Activated CD4-positive, alpha-beta T cell treated with anti-CD3 and anti-CD28 coated beads, Interleukin-10, Interleukin-2, amounts not matched to agents 100 ng/mL and 50 ng/mL, durations not matched to agents 16 hours and 8 hours (primary cell): ENCODE measurements at places on chromosomes 7 and 10.

- no peak for DNase-seq
Observed at GRCh38 chr7:31340603-31341002, at the start of gene NEUROD6. Gene NEUROD6, minus strand, starts transcription at chr7:31340726. Its CDS starts 1,458 bp downstream, at chr7:31339268.

GRCh38 chr7:20402747-20403230 is 72.1 kb downstream of the ITGB8 start:
- DNase-seq: no peak

DNA sequence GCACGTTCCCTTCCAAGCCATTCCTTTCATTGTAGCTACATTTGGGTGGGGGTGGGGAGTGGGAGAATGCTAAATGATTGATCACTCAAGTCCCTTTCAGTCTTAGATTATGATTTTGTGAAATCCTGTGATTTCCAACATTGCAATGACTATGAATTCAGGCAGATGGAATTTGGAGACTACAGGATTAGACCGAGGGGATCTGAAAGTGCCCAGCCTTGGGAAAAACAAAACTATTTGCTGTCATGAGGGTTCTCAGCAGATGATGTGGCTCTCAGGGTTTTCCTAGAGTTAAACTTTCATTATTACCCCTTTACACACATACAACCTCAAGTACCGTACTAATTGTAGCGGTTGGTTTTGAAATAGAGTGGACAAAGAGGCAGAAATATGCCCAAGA is 4.7 kb downstream of the MACROH2A2 start:
- DNase-seq: no peak

GRCh38 chr10:97063271-97063982 is 122.3 kb downstream of the SLIT1 start:
- DNase-seq: no peak
